Activated CD8-positive, alpha-beta memory T cell treated with anti-CD3 and anti-CD28 coated beads, Interleukin-2, amount 10 ng/mL, durations not matched to agents 7 days and 5 days (primary cell): ENCODE measurements at places on chromosomes 16 and 17.

- DNase-seq = no peak
Measured at GRCh38 chr16:14095883-14096551, 24.9 kb downstream of the MRTFB start.

GRCh38 chr17:40932608-40933007 is 4.8 kb downstream of the KRT23 start:
- no peak for DNase-seq

DNA sequence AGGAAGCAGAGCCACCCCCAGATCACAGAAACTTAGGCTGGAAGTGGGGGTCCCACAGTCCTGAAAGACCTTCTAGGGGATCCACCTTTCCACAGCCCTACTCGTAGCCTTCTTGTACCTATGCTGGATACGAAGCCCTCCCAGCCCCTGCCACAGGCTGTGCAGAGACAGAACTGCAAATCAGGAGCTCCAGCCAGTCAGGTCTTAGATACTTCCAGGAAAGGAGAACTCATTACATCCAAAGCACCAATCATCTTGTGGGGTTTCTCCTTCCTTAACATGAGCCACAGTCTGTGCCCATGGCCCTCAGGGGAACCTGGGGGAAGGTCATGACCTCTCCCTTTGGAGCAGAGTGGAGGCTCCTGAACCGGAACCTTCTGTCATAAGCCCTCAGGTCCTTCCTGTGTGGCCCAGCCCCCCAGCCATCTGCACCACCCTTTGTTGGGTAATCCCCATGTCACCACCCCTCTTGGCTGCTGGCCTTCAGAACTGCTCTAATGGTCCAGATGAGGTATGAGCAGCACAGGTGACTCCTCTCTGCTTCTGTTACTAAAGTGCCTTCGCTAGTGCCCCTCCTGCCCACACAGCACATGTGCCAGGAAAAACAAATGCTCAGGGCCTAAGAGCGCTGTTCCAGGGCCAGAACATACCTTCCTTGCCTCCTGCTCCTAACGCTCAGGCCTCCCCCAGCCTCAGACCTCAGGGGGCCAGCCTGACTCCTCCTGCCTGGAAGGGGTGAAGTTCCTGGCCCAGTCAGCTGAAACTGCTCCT is 14.6 kb downstream of the SRCIN1 start:
- no peak for DNase-seq

DNA sequence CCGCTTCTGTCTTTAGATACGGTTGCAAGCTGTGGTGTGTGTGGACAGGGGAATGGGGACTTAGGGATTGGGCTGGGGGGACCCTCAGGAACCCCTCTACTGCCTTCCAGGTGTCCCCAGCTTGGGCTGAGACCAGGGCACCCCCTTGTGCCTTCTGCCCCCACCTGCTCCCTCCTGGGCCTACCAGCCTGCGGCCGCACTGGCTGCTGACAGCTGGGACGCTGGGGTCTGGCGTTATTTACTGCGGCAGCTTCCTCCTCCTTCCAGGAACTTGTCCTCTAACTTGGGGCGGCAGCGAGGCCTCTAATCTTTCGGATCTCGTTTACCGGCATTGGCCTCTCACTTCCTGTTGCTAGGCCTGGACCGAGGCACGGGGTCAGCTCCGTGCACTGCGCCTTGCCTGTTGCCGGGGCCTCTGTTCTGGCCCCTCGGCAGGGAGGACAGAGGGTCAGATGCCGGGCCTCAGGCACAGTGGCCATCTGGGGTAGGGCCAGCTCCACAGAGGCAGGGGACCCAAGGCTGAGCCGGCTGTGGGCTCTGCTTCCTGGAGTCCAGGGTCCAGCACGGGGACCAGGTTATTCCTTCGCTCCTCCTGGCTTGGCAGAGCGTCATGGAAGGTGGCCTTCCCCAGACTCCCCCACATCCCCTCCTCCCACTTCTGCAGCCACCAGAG is 31.8 kb downstream of the TMEM235 start:
- no peak for DNase-seq

DNA sequence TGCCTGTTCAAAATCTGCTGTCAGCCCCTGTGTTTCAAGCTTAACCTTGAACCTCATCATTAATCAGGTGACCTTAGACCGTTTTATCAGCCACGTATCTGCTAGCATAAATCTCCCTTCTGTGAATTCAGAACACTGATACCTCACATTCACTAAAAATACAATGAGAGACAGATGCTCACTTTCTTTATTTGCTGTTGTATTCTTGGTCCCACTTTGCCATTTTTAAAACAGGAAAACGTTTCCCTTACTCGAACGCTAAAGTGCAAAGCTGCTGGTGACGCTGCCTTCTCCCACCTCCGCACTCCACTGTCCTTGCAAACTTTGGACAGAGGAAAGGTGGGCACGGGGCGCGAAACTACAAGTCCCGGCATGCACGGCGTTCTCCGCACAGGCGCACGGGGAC is 220 bp upstream of the ARHGAP44 start:
- peak; percentile 40 for DNase-seq

DNA sequence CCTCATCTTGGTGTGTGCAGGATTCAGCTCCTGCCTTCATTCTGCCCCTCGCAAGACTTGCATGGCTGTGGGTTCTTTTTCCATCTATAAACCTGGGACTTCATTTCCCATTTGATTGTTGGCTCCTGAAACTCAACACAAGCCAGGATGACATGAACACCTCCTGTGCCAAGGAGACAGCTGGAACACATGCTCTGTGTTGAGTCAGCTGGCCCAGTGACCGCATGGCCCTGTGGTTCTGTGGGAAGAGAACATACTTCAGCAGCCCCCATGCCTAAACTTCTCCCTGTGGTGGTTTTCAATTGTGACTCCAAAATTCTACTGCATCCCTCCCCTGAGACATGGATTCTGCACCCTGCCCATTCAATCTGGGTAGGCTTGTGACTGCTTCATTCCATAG is 57.9 kb upstream of the FOXF1 start:
- no peak for DNase-seq

DNA sequence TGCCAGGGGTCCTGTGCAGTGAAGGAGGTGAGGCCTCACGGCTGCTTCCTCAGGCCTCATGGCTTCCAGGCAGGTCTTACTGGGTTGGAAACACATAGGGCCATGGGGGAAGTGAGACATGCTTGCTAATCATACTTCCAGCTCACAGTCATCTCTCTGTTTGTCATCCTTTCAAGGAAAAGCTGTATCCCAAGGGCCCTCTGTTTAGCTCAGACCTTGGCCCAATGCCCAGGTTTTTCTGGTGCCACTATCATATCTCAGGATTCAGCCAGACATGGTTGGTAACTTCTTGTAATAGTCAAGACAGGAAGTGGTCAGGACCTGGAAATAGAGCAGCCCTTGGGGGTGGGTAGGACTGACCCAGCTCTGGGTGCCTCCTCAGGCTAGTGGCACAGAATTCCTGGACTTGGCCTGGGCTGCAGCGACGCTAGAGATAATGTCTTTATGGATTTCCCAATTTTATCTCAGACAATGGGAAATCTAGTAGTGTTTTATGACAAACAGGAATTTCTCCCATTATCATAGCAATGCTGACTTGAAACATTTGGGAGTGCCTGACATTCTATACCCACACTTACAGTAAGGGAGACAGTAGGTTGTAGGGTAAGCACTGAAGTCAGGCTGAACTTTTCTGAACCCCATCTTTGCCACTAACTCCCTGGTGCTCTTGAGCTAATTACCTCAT is 13.5 kb upstream of the ITGB3 start:
- no peak for DNase-seq
